ENCODE measurements at places on chromosomes 12 and 14.

- no peak for DNase-seq
Measured at GRCh38 chr12:11798856-11799501, 149.5 kb downstream of the ETV6 start.

GRCh38 chr12:28963554-28963953, 185.5 kb upstream of the FAR2 start:
- DNase-seq, result no peak

DNA sequence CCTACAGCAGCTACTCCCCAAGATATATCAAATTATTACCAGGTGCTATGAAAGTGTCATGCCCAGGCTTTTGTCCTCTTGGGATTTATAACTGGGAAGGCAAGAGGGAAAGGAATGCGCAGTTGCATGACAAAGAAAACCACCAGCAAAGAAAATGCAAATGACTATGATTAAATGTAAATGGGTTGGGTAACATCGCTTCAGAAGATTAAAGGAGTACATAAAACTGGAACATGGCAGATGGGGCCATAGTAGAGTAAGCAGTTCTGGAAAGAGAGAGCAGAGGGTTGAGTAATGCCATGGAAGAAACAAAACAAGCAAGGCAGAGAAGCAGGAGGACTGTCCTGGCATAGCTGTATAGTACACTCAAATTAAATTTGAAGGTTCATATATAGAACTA, 493.1 kb downstream of the NOVA1 start:
- DNase-seq, result no peak

- no peak for DNase-seq
Measured at GRCh38 chr14:51002406-51002999, 58.2 kb upstream of the PYGL start.

GRCh38 chr12:51118706-51119105, 35.3 kb upstream of the CSRNP2 start:
- DNase-seq, result no peak

DNA sequence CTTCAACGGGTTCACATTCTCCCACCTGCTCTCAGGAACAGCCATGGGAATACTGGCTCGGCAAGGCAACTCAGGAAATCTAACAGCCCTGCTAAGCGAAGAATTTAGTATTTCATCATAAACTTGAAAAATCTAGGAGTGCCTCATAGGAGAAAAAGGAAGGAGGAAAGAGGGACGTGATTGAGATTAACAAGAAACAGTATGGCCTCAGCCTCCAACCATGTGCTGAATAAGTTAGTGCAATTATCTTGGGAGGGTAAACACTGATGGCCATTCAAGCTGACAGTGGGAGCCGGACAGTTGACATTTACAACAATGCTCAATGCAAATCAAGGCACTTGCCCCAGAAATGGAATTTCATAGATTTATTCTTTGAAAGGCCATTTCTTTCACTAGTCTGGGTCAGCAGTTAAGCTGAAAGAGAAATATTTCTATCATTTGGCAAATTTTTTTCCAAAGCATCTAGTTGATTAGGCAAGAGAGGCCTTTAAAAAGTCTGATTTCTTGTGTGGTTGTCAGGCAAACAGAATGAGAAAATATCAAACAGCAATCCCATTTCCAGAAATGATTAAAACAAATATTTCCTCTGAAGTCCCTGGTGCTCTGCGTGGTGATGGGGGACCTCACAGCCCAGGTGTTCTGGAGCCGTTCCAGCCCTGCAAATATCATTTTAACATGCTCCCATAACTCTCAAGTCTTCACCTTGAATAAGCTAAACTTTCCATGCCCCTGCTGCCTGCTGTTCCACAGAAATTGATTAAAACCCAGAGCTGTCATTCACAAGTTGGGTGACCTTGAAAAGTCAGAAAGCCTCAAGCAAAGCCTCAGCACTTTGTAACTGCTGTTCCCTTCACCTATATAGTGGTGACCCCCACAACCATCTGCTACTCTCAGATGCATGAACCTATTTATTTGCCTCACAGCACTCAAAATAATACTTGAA, 121.6 kb downstream of the PHLDA1 start:
- no peak for DNase-seq

- DNase-seq, result no peak
Measured at GRCh38 chr12:26046203-26046602, 78.6 kb downstream of the BHLHE41 start.

DNA sequence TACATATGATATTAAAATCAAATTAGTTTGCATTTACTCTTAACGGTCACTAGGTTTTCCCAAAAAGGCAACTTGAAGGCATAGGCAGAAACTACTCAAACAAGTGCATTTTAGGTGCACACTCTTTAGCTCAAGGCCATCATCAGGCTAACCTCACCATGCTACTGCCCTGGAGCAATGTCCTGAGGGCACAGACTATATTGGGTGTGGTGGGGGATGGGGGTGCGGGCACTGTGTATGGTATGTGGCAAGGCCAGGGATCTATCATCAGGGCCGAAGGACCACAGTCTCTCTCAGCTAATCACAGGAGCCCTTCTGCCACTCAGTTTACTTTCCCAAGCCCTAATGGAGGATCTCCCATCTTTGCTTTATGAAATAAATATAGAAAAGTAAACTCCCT, 51.9 kb downstream of the SH2B3 start:
- no peak for DNase-seq

DNA sequence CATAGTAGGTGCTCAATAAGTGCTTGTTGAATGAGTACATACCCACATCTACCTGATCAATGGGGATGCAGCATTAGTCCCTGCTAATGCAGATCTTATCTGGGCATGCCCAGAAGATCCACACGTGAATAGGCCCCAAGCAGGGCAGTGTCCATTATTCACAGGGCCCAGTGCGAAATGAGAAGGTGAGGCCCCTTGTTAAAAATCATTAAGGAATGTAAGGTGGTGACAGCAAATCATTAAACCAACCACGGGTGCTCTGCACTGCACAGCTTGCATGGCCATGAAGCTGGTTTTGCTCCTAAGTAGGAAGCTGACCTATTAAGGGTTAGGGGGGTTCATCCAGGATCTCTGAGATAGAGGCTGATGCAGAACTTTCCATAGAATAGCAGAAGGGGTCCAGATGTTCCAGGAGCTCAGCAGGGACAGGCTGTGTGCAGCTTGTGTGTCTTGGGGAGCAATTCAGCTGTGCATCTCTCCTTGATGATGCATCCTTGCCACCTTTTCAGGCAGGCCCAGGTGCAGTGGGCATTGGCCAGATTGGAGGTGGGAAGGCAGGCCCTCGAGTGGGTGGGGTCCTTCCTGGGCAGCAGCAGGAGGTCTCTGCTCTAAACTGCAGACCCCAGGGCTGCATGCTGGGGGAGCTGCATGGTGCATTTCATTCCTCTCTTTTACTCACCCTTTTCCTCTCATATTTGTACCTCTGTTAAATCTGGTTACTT, 231.3 kb upstream of the PWP1 start:
- DNase-seq, result no peak

- DNase-seq, result no peak
Measured at GRCh38 chr12:125579916-125580315, 514.7 kb downstream of the AACS start.

DNA sequence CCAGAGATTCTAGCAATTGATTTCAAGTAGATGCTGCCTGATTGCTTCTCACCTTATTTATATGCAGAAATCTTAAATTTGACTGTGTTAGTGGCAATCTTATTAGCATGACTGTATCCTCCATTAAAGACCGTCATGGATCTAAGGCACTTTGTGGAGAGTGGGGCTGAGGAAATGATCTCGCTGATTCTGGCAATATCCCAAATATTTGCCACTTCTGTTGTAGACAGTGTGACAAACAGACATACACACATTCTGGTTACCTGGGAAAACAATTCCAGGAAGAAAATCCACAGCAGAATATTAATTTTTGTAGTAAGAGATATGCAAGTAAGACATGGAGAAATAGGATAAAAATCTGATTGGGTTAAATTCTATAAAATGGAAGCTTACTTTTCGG, 269.0 kb upstream of the G2E3 start:
- no peak for DNase-seq

DNA sequence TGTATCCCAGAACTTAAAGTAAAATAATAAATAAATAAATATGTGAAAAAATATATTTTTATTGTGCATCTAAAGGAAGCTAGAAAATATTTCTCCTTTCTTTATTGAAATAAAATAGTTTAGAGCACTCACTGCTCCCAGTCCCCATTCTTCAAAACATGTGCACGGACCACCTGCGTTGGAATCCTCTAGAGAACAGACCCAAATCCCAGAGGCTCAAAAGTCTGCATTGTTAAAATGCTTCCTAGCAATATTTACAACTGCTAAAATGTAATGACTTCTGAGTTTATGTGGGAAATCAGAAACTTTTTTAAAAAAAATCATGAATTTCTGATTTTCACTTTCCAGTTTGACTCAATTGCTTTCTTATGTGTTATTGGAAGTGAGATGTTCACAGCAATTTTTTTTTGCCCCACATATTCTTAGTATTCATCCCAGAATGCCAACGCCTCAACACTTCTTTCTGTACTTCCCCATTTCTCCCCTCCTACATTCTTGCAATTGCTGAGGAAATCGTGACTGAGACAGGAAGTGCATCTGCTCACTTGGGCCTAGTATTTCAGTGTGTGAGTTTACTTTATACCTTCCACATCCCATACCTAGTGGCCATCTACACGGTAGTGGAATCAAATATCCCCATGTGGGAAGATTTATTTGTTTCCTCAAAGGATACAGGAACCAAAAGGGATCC, 116.0 kb upstream of the FLRT2 start:
- DNase-seq, result no peak

DNA sequence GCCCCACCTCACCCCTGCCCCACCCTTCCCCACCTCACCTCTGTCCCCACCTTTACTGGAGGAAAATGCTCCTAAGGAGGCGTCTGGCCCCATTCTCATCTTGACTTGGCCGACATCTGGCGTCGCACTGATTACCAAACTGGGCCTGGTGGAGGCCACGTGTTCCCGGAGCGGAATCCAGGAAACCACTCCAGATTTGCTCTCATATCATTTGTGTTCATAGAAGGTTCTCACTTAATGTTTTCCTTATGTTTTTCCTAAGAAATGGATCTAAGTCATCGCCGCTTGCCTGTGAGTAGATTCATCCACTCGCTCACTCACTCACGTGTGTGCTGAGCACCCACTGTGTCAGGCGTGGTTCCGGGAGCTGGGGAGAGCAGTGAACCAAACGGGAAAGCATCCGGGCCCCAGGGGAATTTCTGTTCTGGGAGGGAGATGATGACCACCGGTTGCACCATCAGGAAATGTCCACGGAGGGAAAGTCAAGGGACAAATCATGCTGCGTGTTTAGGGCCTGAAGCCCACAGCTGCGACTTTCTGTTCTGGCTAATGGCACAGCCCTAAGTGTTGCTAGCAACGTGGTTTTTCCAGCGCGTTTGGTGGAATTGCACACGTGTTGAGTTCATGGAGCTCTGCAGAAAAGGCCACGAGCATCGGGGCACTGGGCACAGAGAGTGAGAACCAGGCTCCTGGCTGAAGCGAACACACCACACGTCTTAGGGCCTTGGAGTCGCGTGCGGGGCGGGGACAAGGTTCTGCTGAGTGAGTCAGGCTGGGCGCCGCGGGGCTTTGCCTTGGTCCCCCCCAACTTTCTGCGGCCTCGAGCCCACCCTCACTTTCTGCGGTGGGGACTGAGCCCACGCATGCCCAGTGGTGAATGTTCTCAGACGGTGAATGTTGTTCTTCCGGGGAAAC, 57.7 kb downstream of the ADGRD1 start:
- no peak for DNase-seq

GRCh38 chr12:10293151-10293550, 14.5 kb upstream of the KLRD1 start:
- DNase-seq, result no peak

GRCh38 chr12:9114946-9115345, 773 bp downstream of the A2M start:
- no peak for DNase-seq

GRCh38 chr12:64672925-64673409, 62.7 kb downstream of the RASSF3 start:
- DNase-seq, result no peak

DNA sequence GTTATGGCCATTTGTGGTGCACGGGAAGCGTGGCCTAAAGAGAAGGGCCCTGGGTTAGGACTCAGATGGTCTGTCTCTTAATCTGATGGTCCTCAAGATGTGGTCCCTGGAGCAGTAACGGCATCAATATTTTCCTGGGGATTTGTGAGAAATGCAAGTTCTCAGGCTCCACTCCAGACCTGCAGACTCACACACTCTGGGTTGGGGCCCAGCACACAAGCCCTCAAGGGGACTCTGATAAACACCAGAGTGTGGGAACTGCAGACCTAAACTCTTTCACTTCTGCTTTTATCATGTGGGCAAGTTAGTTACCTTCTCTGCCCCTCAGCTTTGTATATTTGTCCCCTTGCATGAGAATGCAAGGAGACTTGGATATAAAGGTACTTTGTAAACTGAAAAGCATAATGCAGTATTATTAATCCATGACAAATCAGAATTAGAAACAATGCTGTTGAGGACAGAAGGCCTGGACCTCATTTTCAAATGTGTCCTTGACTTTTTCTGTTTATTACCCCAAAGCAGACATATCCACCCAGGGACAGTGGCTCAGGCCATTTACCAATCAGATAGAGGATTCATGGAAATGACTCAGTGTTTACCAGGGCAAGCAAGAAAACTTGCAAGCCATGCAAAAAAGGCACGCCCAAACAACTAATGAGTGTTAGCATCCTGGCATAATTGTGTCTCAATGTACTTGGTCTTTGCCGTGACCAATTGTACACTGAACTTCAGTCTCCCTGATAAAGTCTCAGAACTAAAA, 157.0 kb downstream of the ASCL1 start:
- DNase-seq, result no peak

Measured in GM12892 (cell line).